ENCODE measurements at places on chromosomes 1 and 21.

GRCh38 chr1:197311081-197311480 lies 43.0 kb downstream of the CRB1 start:
- no peak for DNase-seq

- no peak for DNase-seq
Observed at GRCh38 chr1:51570063-51570710, 46.7 kb upstream of the OSBPL9 start.

DNA sequence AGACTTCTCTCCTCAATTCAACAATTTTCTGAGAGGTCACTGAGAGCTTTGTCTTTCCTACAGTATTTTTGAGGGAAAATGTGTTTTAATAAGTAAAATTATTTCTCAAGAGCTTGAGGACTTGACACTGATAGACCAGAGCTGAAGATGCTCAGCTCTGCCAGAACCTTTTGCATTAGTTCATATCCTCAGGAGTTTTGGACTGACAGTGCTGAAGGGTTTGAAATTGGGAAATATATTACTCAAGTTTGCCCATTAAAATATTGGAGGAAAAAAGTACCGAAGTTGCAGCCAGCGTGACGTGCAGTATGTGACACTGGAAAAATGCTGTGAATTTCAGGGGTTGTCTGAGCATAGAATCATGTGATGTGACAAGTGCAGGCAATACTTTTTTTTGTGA lies 346.6 kb upstream of the DPYD start:
- DNase-seq: no peak

DNA sequence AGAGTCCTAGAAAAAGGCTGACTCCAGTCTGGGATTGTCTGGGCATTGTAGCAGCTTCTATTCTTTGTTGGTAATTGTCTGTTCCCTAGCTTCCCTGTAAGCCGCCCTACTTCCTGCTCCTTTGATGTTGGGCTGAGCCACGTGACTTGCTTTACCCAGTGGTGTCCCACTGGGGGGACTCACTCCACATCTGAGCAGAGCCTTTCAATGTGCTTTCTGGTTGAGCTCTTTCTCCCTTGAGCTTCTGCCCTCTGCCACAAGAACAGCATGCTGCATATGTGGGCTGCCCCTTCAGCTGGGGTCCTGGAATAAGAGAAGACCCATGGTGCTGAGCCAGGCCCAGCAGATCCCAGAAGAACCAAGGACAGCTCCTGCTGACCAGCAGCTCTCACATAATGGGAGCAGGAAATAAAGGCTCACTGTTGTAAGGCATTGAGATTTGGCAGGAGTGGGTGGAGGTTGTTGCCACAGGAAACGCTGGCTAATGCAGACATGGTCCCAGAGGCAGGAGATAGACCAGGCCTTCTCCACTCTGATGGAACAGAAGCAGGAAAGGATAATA lies 276.3 kb upstream of the GJB5 start:
- DNase-seq: no peak

DNA sequence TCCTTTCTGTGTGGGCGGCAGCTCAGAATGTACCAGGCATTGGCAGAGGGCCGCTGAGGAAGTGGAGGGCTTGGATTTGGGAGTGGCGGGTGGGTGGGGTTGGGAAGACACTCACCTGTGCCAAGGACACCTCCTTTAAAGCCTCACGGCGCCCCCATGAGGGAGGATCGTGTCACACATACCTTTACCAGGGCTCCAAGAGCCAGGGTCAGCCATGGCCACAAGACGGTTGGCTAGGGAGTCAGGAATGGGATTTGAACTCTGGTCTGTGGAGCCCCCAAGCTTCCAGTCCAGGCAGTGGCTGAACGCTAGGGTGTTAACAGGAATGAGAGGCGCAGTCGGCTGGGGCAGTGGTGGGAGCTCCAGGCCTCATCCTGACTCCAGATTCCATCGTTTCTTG lies 4.6 kb downstream of the NBL1 start:
- no peak for DNase-seq

Measured in urinary bladder (tissue), 4 donors.